Activated CD4-positive, alpha-beta T cell treated with anti-CD3 and anti-CD28 coated beads, Interleukin-2, amount 10 ng/mL, durations not matched to agents 7 days and 5 days (primary cell): ENCODE measurements at places on chromosomes 6 and 20. TPM values are rescaled to one million over a fixed set of nuclear protein-coding genes. Genes with fewer than 3 reads are reported as not detected.

The TSPO2 gene
- not detected for total RNA-seq

The LPA gene
- total RNA-seq, result not detected

The LY6G6D gene
- total RNA-seq, result not detected

The COX4I2 gene
- not detected for total RNA-seq

The SLC4A11 gene
- total RNA-seq, result 0.77 TPM

The PPIL6 gene
- total RNA-seq, result 0.22 TPM

The COL21A1 gene
- not detected for total RNA-seq

The TTLL9 gene
- total RNA-seq, result not detected

The SFTA2 gene
- not detected for total RNA-seq

The EPHA7 gene
- total RNA-seq, result not detected

The IPCEF1 gene
- 27.3 TPM for total RNA-seq

The DEFB110 gene
- total RNA-seq, result not detected

The LGSN gene
- total RNA-seq, result not detected

The KCNB1 gene
- total RNA-seq, result 0.07 TPM

The PROCR gene
- 0.50 TPM for total RNA-seq

The COL9A1 gene
- total RNA-seq, result not detected

The RAB32 gene
- not detected for total RNA-seq

The SMIM29 gene
- 23.1 TPM for total RNA-seq

The OR2H1 gene
- not detected for total RNA-seq

The DDAH2 gene
- 15.4 TPM for total RNA-seq

The MDFI gene
- not detected for total RNA-seq

The CTAGE9 gene
- total RNA-seq, result not detected

The RHAG gene
- not detected for total RNA-seq

The CNR1 gene
- not detected for total RNA-seq

The SDCBP2 gene
- total RNA-seq, result 1.4 TPM

The HLA-DRA gene
- 58.8 TPM for total RNA-seq

The PRICKLE4 gene
- total RNA-seq, result not detected

The KIF25 gene
- total RNA-seq, result not detected

The BPI gene
- not detected for total RNA-seq

The CDC25B gene
- 403 TPM for total RNA-seq

The TREM1 gene
- total RNA-seq, result 0.40 TPM

The BTN1A1 gene
- not detected for total RNA-seq

The EYS gene
- total RNA-seq, result not detected

The GPR6 gene
- total RNA-seq, result not detected

The PKIB gene
- total RNA-seq, result 1.2 TPM

The OVOL2 gene
- total RNA-seq, result not detected

The LY6G6C gene
- not detected for total RNA-seq

The TSHZ2 gene
- 9.2 TPM for total RNA-seq

The GSTA1 gene
- total RNA-seq, result not detected

The PKHD1 gene
- total RNA-seq, result not detected

The RUNX2 gene
- 13.2 TPM for total RNA-seq

The MARCKS gene
- not detected for total RNA-seq

The RAMACL gene
- 0.25 TPM for total RNA-seq

The RIPOR3 gene
- total RNA-seq, result not detected

The BPIFB2 gene
- total RNA-seq, result not detected

The ANKRD6 gene
- total RNA-seq, result 3.3 TPM

The PRND gene
- total RNA-seq, result not detected

The GRM1 gene
- total RNA-seq, result not detected

The GUCA1A gene
- not detected for total RNA-seq

The KIAA0408 gene
- total RNA-seq, result 2.7 TPM

The ATAT1 gene
- total RNA-seq, result 8.3 TPM

The ZNF337 gene
- 15.1 TPM for total RNA-seq
